ENCODE measurements at places on chromosomes 7 and 10.

DNA sequence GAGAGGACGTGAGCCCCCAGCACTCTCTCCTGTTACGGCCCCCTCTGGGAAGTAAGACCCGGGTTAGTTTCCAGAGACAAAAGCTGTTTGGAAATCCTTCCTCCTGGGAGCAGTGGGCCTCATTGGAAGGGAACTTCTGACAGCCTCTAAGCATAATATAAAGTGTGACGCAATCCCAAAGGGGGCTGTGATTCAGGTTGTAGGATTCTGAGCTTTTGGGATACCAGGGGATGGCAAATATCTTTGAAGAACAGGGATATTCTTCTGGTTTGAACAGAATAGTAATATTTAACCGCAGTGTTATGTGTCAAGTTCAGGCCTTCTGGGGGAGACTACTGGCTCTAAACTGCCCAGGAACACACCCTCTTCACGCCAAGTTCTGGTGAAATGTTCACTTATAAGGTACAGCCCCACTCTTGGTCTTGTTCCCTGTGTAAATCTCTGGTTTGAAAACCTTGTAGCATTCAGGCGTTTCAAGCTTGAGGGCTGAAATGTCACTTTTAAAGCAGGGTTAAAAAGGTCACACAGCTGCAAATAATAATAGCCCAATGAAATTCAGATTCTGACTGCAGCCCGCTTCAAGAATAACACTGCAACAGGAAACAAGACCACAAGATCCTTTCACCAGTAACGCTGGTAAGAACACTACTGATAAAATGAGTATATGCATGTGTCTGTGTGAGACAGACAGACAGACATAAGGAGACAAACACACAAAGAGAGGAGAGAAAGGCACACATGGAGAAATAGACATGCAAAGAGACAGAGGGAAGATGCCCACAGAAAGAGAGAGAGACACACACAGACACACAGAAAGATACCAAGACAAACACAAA, 69.0 kb downstream of the CREB5 start:
- no peak for DNase-seq

- no peak for DNase-seq
Measured at GRCh38 chr10:133191651-133192050, 31.6 kb downstream of the KNDC1 start.

DNA sequence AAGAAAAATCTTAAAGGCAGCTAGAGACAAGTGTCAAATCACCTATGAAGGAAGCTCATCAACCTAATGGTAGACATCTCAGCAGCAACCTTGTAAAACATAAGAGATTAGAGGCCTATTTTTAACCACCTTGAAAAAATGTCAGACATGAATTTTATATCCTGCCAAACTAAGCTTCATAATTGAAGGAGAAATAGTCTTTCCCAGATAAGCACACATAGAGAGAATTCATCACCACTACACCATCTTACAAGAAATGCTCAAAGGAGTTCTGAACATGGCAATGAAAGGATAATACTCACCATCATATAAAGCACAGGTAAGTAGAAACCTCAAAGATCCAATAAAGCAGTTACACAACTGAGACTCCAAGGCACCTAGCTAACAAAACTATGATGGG, 156.5 kb downstream of the ZEB1 start:
- no peak for DNase-seq

GRCh38 chr7:112080978-112081377, 125.2 kb downstream of the DOCK4 start:
- DNase-seq: no peak

- no peak for DNase-seq
Measured at GRCh38 chr7:107882766-107883165, 8.2 kb upstream of the DLD start.

- DNase-seq: no peak
Measured at GRCh38 chr7:28830846-28831245, 127.3 kb downstream of the TRIL start.

DNA sequence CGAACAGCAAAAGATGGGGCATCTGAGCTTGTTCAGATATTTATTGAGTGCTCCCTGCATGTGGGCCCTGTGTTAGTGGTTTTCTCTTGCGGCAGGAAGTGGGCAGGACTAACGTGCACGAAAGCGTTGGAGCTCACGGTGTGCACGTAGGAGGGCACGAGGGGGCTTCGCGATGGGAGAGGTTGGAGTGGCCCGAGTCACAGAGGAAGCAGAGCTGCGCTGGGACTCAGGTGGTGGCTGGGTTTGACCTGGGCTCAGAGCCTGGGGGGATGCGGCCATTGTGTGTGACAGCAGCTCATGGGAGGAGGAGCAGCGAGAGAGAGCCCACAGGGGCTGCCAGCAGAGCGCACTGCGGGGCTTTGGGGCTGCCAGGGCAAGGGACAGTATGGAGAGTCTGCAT, 7.7 kb downstream of the ZSCAN25 start:
- DNase-seq: peak; percentile 87

DNA sequence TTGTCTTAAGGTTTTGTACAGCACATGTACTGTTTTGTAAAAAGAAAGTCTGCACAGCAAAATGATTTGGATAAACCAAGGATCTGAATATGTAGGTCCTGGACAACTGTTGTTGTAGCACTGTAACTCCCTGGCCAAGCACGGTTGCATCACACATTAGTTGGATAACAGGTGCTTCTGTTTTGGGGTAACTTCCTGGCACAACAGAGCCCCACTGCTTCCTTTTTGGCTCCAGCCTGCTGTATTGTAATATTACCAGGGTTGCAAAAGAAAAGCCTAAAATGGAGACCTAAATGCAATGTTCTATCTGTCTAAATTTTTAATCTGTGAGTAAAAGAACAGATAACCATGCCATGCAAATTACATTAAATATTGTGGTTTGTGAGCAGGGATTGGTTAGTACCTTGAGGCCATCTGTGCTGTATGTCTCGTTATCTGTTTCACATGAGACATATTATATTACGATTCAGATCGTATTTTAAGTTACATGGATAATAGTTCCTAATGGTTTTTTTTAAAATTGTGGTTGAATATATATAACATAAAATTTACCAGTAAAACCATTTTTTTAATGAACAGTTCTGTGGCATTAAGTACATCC, 27.5 kb upstream of the WAC start:
- no peak for DNase-seq

- no peak for DNase-seq
Measured at GRCh38 chr7:11835260-11835659, 3.3 kb upstream of the THSD7A start.

GRCh38 chr7:92691578-92691977, 101.4 kb upstream of the FAM133B start:
- DNase-seq: no peak

DNA sequence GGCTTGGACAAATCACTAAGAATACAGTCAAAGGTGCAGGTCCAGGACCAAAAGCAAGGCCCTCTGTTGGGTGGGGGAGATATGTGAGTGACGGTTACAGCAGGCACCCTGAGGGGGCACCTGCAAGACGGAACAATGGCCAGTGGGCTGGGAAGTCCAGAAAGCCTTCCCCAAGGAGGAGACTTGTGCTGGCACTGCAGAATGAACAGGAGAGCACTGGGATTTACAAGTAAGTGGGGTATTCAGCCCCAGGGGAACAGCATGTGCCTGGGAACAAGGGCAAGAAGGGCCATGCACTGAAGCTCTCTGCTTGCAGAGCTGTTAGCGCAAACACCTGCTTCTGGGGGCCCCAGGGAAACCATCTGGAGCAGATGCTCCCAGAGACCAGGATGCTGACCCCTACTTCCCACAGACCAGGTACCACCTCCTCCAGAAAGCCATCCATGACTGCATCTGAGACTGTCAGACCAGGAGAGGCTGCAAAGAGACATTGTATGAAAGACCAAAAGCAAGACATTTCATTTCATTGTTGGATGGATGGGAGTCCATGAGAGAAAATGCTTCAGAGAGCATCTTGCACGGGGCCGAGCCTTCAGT, 24.6 kb upstream of the ZMIZ1 start:
- no peak for DNase-seq

DNA sequence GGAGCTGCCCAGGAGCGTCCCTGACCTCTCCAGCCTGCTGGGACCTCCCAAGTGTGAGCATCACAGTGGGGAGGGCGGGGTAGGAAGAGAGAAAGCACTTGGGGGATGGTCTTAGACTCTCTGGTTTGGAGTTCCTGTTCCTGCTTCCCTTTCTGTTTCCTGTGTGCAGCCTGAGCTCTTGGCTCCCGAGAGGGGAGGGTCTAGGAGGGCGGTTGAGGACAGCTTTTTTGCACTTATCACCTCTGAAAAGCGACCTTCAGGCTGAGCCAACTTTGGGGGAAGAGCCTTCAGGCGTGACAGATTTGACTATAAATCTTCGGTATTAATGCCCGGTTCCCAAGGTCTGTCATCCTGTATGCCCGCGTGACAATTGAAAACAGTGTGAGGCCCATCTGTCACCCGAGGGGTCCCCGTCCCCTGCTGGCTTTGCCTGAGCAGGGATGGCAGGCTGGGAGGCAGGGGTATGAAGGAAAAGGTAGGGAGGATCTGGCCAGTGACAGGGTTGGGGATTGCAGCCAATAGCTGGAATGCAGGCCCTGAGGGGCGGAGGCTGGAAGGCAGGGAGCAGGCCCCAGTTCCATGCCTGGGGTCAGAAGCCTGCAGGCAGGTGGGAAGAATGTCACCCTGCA, 78.6 kb downstream of the CDH23 start:
- DNase-seq: no peak

GRCh38 chr7:54981913-54982312, 36.9 kb upstream of the EGFR start:
- DNase-seq: no peak

- DNase-seq: no peak
Measured at GRCh38 chr10:42983591-42983990, 93.3 kb upstream of the RET start.

DNA sequence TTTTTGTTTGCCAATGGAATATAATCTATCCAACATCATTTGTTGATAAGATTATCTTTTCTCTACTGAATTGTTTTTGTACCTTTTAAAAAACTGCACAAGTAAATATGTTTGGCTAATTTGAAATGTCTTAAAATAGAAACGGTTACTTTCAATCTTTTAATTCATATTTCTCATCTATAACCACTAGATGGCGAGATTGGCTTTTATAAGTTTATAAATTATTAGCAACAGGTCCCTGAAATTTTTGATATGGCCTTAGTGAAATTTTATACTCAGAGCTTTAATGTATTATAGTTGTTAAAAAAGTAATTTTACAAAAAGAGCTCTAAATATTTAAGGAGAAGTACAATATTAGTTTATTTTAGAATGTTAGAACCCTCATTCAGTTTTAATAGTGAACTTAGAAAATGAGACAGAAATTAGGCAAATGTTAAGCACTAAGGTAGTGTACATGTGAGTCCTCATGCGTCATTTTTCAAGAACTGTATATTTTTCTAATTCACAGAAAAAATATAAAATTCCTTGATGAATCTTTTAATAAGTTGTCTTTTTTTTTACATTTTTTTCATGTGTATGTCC, 592.5 kb downstream of the ARL4A start:
- DNase-seq: no peak

DNA sequence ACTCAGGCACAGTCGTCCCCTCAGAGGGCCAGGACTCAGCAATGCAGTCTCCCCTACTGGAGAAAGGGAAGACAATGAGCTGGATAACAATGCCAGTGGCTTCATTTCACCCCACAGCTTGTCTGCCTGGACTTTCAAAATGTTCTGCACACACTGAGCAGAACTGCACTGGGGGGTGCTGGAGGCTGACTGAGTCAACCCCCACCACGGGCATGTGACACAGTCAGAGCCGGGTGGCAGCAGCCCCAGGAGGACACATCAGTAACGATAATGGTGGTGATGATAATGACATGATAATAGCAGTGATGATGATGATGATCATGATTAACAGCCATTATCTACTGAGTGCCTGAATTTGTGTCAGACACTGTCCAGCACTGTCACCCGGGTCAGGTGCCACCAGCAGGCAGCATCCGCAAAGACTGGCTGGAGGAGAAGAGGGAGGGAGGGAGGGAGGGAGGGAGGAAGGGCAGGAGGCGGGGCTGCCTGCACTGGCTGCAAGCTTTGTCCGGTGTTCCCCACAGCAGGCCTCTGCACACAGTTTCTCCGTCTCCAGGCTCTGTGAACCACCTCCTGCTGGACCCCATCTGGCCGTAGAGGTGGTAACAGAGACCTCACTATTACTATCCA, 67.4 kb downstream of the PLXNA4 start:
- DNase-seq: no peak

DNA sequence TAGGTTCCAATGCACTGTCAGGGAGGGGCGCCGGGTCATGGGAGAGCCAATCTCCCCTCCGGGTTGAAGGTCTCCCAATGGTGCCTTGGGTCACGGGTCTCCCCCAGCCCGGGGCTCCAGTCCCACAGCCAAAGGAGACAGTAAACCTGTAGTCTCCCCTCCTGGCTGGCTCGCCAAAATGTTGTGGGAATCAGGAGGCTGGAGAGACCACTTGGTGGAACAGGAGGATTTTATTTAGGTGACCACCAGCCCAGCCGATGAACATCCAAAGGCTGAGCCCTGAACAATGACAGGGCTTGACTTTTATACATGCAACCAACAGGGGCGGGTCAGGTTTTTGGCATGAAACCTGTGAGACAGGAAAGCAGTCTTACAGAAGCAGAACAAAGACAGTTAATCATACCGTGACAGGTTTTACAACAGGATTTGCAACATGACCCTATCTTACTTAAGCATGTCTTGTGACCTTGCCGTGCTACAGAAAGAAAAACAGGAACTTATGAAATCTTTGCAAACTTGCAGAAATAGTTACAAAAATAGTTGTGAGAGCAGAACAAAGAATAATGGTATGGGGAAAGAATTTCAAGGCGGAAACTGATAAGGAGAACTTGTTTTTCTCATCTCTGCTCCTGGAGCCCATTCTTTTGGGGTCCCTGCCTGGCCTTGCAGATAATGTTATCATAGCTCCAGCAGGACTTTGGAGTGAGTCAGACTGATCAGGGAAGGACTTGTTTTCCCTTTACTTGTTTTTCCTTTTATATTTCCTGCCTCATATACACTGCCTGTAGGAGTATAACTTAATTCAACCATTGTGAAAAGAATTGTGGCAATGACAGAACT, 7.1 kb downstream of the ERV3-1 start:
- DNase-seq: no peak

DNA sequence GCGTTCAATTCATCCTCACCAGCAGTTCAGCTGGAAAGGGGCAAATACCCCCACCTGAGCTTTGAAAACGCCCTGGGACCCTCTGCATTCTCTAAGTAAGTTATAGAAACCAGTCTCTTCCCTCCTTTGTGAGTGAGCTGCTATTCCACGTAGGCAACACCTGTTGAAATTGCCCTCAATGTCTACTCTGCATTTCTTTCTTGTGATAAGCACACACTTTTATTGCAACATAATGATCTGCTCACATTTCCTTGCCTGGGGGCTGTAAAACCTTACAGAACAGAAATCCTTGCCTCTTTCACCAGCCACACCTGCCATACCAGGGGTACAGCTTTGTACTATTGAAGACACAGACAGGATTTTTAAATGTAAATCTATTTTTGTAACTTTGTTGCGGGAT, 155.8 kb upstream of the LANCL2 start:
- no peak for DNase-seq

GRCh38 chr7:70098133-70098561, 499.9 kb downstream of the AUTS2 start:
- DNase-seq: no peak

- DNase-seq: no peak
Measured at GRCh38 chr7:50644586-50644985, 79.4 kb upstream of the DDC start.

Measured in activated naive CD8-positive, alpha-beta T cell treated with anti-CD3 and anti-CD28 coated beads for 36 hours (primary cell).